NCI-H82 (cell line): ENCODE measurements at places on chromosomes 13 and 19.

DNA sequence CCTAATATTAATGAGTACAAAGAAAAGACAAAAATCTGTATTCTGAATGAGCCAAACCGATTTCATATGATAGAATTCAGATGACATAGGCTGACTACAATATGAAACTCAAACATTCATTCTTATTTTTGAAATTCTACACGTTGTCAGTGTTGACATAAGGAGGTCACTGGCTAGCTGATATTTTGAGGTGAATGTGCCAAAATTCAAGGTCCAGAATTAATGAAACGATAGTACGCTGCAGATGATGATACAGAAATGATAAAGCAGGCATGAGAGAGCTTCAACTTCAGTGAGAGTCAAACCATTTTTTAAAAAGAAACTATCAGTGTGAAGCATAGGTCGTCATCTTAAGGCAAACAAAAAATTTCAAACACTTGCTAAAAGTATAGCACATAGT is 88.2 kb downstream of the FREM2 start:
- DNase-seq = no peak

GRCh38 chr19:4034048-4035017 is 26.8 kb downstream of the PIAS4 start:
- no peak for DNase-seq

DNA sequence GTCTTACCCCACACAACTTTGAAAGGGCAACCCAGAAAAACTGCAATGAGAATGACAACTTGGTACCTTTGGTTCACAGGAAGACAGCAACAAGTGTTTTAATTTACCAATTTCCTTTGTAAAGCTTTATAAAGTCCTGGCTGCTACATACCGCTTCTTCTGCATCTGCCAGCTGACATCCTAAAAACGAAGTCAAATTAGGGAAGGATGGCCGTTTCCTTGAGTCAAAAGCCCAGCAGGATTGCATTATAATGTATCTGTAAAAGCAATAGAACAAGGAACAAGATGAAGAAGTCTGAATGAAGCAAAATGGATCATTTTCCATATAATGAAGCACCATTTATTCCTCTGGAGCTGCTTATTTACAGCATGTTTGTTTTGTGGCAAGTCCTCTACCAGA is 25.8 kb upstream of the URAD start:
- no peak for DNase-seq

- no peak for DNase-seq
Observed at GRCh38 chr13:73212482-73212881, 153.7 kb downstream of the KLF5 start.

DNA sequence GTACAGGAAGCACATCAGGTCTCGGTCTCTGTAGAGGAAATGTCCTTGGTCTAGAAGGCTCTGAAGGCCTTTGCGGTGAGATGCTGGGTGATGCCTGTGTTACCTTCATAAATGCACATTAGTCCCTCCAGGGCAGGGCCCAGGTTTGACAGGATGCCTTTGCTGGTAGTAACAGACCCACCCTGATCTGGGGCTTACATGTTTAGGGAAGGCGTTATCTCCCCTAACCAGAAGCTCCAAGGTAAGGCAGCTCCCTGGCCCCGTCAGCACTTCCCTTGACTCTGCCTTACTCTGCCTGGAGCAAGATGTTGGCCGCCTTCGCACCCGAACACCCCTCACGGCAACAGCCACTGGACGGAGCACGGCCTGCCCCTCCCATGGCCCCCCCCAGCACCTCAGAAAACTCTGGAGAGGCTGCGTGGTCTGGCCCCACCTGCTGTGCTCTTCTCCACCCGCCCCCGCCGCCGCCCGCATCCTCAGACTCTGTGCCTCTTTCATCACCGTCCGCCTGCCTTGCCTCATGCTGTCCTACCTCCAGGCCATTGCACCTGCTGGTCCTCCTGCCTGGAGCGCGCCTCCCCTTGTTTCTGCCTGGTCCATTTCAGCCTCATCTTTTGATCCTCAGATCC is 9.1 kb downstream of the AP2A1 start:
- no peak for DNase-seq

DNA sequence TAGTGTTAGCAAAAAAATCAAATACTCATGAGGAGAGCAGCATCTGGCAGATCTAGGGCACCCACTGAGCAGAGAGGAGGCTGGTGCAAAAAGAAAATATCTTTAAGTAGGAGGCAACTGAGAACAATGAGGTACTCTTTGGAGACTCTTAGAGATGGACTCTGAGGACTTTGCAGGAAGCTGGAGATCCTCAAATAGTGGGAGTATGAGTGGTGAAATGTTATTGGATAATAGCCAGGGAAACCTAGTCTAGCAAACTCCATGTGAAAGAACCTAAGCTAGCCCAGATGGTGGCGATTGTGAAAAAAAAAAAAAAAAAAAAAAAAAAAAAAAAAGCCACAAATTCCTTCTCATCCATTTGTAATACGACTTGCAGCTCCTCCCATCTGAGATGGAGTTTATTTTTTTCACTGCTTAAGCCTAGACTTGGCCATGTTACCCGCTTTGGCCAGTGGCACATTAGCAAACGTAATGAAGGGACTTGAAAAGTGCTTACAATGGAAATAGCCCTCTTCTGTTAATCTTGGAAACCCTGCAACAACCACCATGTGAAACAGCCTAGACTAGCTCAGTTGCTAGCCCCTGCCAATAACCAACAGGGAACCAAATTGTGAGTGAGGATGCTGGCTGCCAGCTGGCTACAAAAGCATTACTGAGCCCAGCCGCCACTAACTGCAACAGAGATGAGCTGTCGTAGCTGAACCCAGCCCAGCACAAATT is 476.2 kb downstream of the KLF12 start:
- DNase-seq = no peak

DNA sequence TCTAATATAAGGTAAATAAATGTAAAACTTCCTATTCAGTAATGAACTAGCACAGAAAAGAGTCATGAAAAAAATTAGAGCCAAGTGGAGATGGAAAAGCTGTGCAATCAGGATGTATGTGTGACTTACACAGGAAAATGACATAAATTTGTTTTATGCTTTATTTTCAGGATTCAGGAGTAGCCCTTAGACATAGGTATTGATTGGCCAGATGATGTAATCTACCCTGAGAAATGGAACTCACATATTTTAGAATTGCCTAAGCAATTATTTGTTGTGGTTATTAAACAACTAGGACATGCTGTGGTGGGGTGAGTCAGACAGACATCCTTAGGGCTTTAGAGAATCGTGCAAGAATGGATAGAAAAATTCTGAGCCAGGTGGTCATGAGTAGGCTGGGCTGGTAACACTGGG is 110.6 kb downstream of the PCDH9 start:
- DNase-seq = no peak

- DNase-seq = no peak
Observed at GRCh38 chr19:16473875-16474392, 2.2 kb upstream of the EPS15L1 start.

GRCh38 chr19:16652854-16653253 is 7.1 kb downstream of the SMIM7 start:
- no peak for DNase-seq

DNA sequence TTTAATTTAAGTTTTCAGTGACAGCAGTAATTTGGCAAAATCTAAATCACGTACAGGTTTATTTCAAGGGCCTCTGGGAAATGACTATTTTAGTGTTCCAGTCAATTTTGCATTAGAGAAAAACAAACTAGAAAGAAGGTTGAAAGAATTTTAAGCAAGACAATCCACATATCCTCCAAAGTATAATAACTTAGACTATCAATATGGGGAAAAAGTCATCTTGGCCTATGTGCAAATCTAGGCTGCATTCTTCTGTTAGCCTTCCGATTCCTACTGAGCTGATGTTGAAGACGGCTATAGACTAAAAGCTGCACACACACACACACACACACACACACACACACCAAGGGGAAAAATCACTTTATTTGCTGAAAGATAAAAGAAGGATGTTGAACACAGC is 81.3 kb downstream of the SLITRK6 start:
- DNase-seq = no peak

GRCh38 chr19:1416014-1416841 is 8.8 kb downstream of the DAZAP1 start:
- DNase-seq = no peak

DNA sequence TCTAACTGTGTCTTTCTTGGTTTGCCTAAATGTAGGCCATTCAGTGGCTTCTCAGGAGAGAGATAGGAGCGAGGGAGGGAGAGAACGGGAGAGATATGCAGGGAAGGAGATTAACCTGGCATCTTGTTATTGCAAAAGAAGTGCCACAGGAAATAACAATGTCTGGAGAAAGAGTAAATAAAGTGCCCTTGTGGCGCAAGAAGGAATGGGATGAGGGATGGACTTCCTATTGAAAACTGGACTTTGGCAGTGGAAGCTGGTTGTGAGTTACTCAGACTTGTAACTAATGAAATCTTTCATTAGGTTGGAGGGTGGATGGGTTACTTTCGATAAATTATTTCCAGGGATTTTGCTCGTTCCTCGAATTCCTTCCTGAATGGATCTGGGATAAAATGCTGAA is 136.1 kb downstream of the LACC1 start:
- DNase-seq = no peak

GRCh38 chr19:45171211-45171623 is 6.8 kb downstream of the TRAPPC6A start:
- DNase-seq = no peak

DNA sequence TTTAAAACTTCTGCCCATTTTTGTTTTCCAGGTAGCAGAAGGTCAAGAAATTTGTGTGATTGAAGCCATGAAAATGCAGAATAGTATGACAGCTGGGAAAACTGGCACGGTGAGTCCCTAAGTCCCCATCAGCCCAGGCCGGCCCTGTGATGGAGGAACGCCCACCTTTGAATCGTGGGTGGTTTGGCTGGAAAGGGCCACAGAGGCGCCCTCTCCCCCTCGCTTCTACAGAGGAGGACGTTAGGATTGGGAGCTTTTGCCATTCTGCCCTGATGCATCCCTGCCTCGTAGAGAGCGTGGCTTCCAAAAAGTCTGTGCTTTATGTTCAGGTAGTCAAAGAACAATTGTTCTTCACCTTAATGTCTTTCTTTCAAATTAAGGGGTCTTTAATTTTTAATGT is 60.9 kb downstream of the GGACT start:
- DNase-seq = no peak

- DNase-seq = no peak
Observed at GRCh38 chr19:16309643-16310042, 15.0 kb upstream of the KLF2 start.

DNA sequence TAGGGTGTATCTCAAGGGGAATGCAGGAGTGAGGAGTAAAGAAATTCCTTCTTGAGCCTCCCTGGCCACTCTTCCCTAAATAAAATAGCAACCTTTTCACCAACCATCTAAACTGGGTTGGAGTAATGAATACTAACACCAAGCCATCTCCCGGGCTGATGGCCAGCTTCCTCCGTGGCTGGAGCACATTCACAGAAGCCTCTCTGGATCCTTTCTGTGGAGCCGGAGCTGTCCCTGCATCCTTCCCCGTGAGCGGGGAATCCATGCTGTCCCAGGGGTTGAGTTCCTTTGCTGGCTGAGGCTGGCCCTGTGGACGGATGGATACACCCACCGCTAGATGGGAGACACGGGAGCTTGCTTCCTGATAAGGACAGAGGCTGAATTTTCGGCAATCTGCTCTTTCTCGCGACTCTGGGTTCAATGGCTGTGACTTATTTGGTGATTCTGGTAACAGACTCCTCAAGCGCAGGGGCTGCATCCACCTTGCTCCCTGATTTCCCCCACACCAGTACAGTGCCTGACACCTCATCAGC is 370.3 kb downstream of the ZNF536 start:
- no peak for DNase-seq

- no peak for DNase-seq
Observed at GRCh38 chr19:50790396-50790795, at the start of gene ACP4. Gene ACP4, plus strand, starts transcription at chr19:50790415. Its CDS starts 0 bp downstream, at chr19:50790415.

DNA sequence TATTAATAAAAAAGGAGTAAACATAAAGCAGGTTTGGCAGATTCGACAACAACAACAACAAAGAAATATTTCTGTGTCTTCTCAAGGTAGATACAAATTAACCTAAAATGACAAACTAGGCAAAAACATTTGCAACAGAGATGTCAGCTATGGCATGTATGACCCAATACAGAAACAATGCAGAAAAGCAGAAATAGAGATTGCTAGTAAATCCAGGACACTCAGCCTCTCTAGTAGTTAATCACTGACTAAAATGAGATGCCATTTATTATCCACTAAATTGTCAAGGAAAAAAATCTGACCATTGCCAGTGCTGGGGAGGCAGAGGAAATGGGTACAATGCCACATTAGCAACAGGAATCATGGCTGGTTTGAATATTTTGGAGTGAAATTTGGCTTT is 250.5 kb downstream of the TEX29 start:
- no peak for DNase-seq

DNA sequence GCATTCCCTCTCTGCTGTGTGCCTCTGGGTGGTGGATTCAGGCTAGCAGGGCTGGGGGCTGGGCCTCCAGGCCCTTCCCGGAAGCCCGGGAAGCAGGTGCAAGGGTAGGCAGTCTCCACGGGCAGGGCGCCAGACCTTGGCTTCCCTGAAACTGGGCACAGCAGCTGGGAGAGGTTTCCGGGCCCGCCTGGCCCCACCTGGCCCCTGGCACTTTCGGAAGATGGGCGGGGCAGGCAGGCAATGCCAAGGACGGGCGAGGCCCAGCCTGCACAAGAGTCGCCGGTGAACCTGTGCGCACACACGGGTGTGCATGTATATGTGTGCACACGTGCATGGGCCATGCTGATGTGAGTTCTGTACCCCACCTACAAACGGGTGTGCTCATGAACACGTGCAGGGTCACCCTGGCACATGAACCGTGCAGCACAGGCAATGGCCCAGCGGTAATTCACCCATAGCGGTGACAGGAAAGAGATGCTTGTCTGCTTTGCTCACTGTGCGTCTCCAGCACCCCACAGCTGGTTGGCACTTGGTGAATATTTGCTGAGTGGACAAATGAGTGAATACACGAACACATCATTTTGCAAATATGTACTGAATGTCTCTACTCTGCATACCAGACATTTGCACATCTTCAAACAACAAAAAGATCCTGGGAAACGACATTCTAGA is 15.3 kb downstream of the GADD45B start:
- DNase-seq = no peak

GRCh38 chr13:22276616-22277015 is 605.7 kb downstream of the FGF9 start:
- DNase-seq = no peak

- no peak for DNase-seq
Observed at GRCh38 chr19:48962029-48962848, 2.9 kb upstream of the FTL start.

DNA sequence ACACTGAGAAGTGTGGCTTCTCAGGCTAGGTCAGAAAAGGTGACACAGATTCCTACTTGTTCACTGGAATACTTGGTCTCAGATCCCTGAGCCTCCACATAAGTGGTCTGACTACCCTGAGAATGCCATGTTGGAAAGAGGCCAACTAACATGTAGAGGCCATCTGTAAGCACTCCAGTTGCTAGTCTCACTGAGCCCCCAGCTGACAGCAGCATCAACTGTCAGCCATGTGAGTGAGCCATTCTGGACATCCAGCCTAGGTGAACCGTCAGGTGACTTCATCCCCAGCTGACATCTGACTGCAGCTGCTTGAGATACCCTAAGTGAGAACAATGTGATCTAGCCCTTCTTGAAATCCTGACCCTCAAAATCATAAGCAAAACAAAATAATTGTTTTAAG is 18.1 kb upstream of the ARL11 start:
- DNase-seq = peak; percentile 96
